GM13977 (cell line): ENCODE measurements at places on chromosomes 2 and 18.

DNA sequence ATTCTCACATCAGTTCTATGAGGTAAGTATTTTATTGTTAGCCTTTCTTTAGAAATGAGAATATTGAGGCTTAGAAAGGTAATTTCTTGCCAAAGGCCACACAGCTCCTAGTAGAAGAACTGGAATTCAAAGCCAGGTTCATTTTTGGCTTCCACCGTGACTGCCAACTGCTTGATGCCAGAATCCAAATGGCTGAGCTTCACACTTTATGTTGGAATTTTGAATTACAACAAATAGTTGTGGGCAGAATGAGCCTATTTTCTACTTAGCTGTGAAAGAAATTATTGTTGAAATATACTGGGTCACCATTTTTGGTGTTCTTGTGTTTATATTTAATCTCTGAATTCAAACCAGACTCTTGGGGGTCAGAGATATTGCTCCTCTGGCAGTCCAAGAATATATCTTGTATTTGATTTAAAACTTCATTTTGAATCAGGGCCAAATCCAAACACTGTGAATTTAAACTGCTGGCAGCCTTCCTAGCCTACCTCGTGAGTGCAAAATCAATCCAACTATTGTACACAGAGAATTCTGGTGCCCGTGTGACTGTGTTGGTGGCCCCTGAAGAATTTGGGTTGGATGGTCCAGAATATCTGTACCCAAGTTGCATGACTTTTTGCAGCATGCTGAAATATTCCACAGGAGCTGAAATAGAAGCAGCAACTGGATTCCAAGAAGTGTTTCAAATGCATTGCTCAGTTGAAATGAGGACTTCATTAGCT lies 35.6 kb upstream of the LPIN1 start:
- DNase-seq, result no peak

- DNase-seq, result no peak
Measured at GRCh38 chr2:76019128-76019527, 308.4 kb upstream of the GCFC2 start.

- no peak for DNase-seq
Measured at GRCh38 chr2:51335087-51336058, 303.4 kb upstream of the NRXN1 start.

GRCh38 chr2:75361486-75361885 lies 162.2 kb upstream of the TACR1 start:
- no peak for DNase-seq
